Activated CD8-positive, alpha-beta T cell treated with anti-CD3 and anti-CD28 coated beads, Interleukin-2, amount 10 ng/mL, durations not matched to agents 7 days and 5 days (primary cell): ENCODE measurements at places on chromosomes 13 and 19. TPM values are rescaled to one million over a fixed set of nuclear protein-coding genes. Genes with fewer than 3 reads are reported as not detected.

Gene COX6B2
- total RNA-seq = not detected

Gene WDR87
- total RNA-seq = not detected

Gene ZNF575
- total RNA-seq = 3.4 TPM

Gene PRR19
- total RNA-seq = 0.44 TPM

Gene CARM1
- 33.4 TPM for total RNA-seq

Gene MYCBP2
- total RNA-seq = 107 TPM

Gene OR7A5
- not detected for total RNA-seq

Gene TINCR
- 0.68 TPM for total RNA-seq

Gene CACNG7
- not detected for total RNA-seq

Gene NLRP5
- not detected for total RNA-seq

Gene SEMA6B
- not detected for total RNA-seq

Gene CTXN1
- total RNA-seq = 0.37 TPM

Gene NLRP9
- not detected for total RNA-seq

Gene IGFL3
- total RNA-seq = not detected

Gene TLE2
- 0.24 TPM for total RNA-seq

Gene FXYD7
- total RNA-seq = 4.1 TPM

Gene METTL21C
- not detected for total RNA-seq

Gene N4BP2L2
- 111 TPM for total RNA-seq

Gene FLT1
- total RNA-seq = 1.3 TPM

Gene TMEM59L
- not detected for total RNA-seq

Gene TSHZ3
- 0.57 TPM for total RNA-seq

Gene LYPD5
- total RNA-seq = 0.70 TPM
